ENCODE measurements at places on chromosomes 4 and X.

- no peaks in the 10 kb centered on the region for H3K27me3 ChIP-seq
- no peak overlapping the region for H3K4me3 ChIP-seq
- no peak overlapping the region for H3K27ac ChIP-seq
- no peaks in the 10 kb centered on the region for H3K4me1 ChIP-seq
- H3K36me3 ChIP-seq, result no peaks in the 10 kb centered on the region
These were observed 22.8 kb downstream of the VSIG4 start for GRCh38 chrX:66016905-66017658.

- no peak for DNase-seq
- H3K27me3 ChIP-seq, result no peaks in the 10 kb centered on the region
- H3K4me1 ChIP-seq, result no peaks in the 10 kb centered on the region
- no peak overlapping the region for H3K4me3 ChIP-seq
These were observed 9.4 kb upstream of the ADH1B start for GRCh38 chr4:99330648-99331047.

GRCh38 chr4:6912441-6912840 is 2.8 kb downstream of the TBC1D14 start:
- H3K27ac ChIP-seq, result no peak overlapping the region
- peaks cover 13% of the 10 kb centered on the region for H3K27me3 ChIP-seq
- H3K4me3 ChIP-seq, result no peak overlapping the region
- H3K4me1 ChIP-seq, result peaks cover 51% of the 10 kb centered on the region

GRCh38 chr4:40200875-40201801 is 4.3 kb downstream of the RHOH start:
- H3K27me3 ChIP-seq, result peaks cover 2% of the 10 kb centered on the region
- no peak for DNase-seq
- H3K4me3 ChIP-seq, result no peak overlapping the region
- H3K4me1 ChIP-seq, result peaks cover 55% of the 10 kb centered on the region
- H3K36me3 ChIP-seq, result no peaks in the 10 kb centered on the region
- H3K27ac ChIP-seq, result no peak overlapping the region
